Omental fat pad (tissue), 4 donors: ENCODE measurements at places on chromosomes 7 and 10. TPM values are rescaled to one million over a fixed set of nuclear protein-coding genes. Genes with fewer than 3 reads are reported as not detected.
A peak's percentile ranks its signal among the peaks of the same experiment; 100 is the strongest.

DNA sequence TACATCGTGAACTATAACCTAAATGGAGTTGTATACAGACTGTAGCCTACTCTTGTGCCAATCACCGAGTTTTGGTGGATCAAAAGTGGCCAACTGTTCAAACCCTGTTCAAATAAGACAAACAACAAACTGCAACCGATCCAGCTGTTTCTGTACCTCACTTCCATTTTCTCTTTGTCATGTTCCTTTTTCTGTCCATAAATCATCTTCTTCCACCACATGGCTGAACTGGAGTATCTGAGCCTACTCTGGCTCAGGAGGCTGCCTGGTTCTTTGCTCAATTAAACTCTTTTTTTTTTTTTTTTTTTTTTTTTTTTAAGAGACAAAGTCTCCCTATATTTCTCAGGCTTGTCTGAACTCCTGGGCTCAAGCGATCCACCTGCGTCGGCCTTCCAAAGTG is 59.0 kb upstream of the NPVF start:
- DNase-seq: no peak

DNA sequence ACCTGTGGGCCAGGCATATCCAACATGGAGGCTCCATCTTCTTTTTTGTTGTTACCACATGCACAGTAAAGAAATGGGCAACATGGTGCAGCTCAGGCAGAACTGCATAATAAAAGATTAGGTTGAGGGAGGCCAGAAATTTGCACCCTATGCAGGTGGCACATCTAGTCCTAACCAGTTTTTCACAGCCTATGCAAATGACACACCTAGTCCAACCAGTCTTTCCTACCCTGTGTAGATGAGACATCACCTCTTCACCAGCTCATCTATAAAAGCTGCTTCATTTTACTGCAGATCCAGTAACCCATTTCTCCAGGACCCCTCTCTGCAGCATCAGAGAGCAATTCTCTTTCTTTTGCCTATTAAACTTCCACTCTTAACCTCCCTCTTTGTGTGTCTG is 411.0 kb upstream of the PCDH15 start:
- DNase-seq: no peak

The FOXL3 gene
- total RNA-seq: not detected

DNA sequence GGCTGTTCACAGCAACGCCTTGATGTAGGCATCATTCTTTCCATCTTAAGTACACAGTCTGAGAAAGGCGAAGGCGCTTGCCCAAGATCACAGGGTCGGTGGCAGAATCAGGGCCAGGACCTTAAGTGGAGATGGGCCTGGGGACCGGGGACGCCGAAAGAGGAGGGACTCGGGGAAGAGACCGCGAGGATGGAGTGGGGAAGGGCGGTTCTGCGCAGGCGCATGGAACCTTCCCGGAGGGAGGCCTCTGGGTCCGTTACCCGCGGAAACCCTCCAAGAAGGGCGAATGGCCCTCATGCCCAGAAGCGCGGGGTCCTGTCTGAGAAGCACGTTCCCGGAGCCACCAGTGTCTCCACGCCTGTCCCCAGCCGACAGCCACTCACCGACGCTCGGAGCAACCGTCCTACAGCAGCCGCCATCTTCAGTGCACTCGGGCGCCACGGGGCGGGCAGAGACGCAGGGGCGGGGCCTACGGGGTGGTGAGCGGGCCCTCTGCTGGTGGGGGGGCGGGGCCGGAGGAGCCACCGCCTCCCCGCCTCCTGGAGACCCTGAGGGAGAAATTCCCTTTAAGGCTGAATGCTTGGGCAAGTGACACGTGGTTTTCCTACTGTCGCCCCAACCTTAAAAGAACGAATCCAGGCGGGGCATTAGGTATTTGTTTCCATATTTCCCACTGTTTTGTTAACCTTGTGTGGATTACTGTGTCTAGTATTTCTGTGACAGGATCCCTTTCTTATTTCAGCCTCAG is at the start of gene PRDX3:
TSS of gene PRDX3 (minus strand) at position 441 of the 748 bp plus-strand sequence. CDS start at position 419, 22 bp downstream.
- DNase-seq: peak; percentile 89

DNA sequence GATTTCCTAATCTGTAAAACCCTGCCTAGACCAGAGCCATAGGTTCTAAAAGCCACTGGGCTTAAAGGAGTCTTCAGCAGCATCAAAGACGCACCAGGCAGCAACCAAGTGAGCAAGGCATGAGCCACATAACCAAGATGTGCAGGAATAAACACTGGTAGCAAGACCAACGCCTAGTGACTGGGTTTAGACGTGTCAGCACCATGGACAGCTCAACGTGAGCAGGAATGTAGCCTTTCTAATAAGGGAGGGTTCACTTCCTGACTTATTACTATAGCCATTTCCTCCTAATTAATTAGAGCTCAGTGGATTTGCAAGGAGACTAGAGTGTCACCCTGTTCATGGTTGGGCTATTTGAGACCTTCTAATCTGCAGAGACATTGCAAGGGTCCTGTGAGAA is 223.7 kb downstream of the LHFPL3 start:
- peak; percentile 27 for DNase-seq

The C10orf53 gene
- total RNA-seq: not detected
